ENCODE measurements at places on chromosomes 13 and 19.
A peak's percentile ranks its signal among the peaks of the same experiment; 100 is the strongest.

DNA sequence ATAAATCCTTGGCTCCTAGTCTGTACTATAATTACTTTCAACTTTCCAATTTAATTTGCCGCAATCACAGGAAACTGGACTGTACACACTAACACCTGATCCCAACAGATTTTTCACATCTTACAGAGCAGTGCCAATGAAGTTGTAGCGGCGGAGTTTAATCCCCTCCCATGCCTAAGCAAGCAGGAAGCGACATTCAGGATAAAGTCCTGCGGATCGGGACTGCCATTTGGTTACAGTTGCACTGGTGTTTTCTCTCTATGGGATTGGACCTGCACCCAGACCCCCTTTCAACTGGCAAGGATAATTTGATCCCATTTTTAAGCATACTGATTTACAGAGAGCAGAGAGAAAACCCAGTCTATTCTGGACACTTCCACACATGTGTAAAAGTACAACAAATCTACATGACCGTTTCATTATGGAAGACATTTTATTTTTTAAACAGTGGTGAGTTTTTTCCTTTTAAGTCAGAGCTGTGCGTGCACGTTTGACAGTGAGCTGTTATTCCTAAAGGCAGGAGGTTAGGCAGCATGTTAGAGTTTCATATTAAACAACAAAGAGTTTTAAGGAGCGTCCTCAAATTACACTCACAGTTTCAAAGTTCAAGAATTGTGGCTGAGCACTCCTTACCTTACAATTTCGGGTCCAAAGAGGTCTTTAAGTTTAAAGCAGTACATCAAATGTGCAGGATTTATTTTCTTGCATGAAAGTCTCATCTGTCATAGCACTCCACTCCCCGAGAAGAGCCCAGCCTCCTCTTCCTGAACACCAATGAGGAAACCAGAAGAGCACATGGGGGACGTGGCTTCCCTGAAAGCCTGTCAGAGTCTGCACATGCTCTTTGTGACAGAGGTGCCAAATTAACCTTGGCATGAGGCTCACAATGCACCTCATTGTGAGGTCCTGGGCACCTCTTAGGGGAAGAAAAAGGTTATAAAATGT, 141.6 kb upstream of the RFC3 start:
- peak; percentile 65 for DNase-seq

DNA sequence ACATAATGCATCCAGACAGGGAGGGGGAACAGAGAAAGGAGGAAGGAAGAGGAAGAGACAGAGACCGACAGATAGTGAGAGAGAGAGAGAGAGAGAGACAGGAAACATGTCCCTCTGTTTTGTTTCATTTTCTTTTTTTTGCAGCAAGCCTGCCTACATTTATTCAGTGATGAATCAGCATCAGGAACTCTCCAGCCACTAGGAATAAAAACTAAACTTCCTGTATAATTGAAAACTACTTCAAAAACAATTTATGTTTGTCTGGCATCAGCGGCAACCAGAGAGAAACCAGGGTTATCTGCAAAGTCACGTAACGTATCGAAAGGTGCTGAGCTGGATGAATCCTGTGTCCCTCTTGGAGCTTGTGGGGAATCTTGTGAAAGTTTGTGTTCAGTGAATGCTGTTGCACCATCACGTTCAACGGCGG, 148.6 kb upstream of the SOX21 start:
- no peak for DNase-seq

DNA sequence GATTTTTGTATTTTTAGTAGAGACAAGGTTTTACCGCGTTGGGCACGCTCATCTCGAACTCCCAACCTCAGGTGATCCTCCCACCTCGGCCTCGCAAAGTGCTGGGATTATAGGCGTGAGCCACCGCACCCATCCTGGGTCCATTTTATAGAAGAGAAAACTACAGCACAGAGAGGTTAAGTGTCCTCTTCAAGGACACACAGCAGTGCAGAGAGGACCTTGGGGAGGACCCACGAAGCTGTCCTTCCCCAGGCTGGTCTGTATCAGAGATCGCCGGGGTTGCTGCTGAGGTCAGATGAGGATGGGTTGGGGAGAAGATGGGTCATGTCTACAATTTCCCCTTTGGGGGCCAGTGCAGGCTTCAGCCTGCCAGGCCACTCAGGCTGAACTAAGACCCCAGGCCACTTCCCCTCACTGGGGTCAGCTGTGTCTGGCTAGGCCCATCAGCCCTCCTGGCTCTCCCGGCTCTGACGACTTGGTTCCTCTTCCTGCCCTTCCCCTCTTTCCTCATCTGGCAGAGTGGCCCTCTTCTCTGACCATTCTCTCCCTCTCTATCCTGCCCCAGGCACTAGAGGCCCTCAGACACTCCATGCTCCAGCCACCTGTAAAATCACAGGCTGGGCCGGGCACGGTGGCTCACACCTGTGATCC, 9.6 kb downstream of the MYO1F start:
- DNase-seq = no peak

GRCh38 chr13:65940720-65941119, 1289.4 kb downstream of the PCDH9 start:
- no peak for DNase-seq

- no peak for DNase-seq
Observed at GRCh38 chr19:7705387-7706187, 3.7 kb upstream of the FCER2 start.

DNA sequence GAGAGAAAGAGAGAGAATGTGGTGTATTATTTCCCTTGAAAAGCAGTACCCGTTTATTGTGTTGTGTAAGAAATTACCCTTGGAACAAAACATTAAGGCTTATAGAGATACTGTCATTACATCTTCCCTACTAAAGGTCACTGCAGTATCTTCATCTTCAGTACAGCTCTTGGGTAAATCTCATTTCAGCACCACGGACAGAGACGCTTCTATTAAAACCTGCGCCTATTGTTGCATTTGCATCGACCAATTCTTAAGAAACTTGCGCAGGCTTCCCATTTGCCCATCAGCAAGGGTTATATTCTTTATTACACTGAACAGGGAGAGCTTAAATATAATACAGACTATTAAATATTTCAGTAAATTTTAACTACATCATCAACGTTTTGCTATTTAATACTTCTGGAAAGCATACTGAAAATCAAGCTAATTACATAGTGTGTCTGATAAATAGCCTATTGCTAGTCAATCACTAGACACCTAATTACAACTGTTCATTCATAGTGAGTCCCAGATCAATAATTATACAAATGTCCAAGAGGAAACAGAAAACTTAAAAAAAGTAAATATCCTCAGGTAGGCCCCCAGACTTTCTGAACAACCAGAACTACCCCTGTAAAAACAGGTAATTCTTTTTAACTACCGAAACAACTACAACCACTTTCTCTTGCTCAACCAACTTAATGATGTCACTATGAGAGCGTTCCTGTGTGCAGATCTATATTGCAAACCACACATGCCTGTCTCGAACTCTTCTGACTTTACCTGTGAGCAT, 350.6 kb downstream of the LIG4 start:
- peak; percentile 28 for DNase-seq

- peak; percentile 70 for DNase-seq
Observed at GRCh38 chr19:16338470-16339360, 14.1 kb downstream of the KLF2 start.

DNA sequence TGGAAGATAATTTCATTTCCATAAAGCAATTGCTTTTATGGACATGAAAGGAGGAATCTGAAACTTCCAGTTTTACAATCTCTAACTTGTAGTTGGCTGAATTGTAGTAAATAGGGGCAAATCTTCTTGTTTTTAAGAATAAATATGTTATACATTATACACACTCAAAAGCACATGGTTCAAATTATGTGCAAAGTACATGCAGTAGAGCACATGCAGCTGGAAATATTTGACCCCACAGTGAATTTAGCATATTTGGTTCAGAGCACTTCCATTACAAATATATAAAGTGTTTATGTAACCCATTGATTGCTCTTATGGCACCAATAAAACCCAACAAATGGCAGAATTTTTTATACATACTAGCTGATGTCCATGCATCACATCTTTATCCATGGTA, 180.5 kb downstream of the IRS2 start:
- DNase-seq = no peak

- DNase-seq = no peak
Observed at GRCh38 chr19:43812688-43813087, 10.4 kb upstream of the LYPD5 start.

DNA sequence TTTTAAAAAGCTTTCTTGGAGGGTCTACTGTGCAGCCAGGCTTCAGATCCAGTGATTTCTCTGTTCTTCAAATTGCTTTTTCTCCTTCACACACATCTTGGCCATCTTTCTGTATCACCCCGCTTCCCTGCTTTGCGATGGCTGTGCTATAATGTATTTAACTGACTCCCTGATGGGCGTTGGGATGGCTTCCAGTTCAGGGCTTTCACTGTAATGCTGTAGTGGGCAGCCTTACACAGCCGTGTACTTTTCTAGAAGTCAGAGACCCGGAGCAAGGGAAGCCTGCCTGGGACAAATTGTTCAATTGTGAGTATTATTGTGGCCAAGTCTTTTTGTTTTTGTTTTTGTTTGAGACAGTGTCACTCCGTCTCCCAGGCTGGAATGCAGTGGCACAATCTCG, 19.4 kb upstream of the PAK4 start:
- DNase-seq = no peak

GRCh38 chr13:64410276-64411053, 2819.7 kb downstream of the PCDH9 start:
- DNase-seq = no peak

DNA sequence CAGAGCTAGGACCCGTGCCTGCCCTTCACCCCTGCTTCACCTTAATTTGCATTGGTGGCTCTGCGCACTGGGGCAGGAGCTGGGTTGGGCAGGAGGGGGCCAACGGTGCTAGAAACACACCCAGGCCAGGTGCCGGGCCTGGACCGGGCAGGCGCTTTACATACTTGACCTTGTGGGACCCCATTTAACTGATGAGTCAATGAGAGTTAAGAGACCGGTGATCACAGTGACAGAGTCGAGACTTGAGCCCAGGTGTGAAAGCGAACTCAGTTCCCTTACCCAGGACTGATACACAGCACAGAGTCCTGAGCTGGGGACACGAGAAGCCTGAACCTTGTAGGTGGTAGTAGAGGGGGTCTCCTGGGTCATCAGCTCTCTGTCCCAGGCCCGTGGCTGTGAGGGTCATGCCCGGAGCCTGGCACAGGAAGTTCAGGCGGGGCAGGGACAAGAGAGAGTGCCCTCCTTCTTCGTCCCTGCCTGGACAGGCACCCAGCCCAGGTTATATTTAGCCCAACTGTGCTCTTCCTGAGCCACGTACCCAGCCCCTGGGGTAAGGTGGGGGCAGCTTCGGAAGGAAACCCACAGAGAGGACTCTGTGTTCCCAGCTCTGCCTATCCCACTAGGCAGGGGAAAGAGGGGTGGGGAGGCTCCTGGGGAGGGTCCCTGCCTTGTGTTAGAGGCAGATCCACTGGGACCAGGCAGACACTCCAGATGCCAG, 1.9 kb downstream of the PRX start:
- no peak for DNase-seq

DNA sequence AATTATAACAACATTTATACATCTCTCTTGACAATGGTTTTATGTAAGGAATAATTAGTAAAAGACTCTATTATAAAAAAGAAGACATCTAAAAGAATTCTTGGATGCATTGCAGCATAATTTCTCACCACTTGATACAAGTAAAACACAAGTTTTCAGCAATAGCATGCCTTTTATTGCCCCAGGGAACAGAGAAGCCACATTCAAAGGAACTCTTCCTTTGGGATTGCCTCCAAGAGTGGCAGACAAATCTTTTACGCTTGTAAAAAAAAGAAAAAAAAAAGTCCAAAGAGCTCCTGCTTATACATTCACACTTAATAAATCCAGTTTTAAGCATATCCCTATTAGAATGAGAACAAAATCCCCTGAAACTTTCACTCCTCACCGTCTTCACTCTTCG, 2357.8 kb upstream of the PCDH20 start:
- peak; percentile 2 for DNase-seq

DNA sequence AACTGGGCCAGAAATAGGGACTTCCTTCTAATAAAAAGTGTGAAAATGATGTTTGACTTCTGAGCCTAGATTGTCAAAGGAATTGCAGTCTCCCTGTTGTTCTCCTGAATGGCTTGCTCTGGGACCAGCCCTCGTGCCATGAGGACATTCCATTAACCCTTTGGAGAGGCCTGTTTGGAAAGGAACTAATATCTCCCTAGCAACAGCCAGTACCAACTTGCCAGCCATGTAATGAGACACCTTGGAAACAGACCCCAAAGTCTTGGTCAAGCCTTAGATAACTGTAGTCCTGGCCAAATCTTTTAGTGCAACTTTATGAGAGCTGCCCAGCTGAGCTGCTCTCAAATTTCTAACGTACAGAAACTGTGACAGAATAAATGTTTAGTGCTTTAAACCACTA, 8.2 kb upstream of the SIAH3 start:
- peak; percentile 43 for DNase-seq

DNA sequence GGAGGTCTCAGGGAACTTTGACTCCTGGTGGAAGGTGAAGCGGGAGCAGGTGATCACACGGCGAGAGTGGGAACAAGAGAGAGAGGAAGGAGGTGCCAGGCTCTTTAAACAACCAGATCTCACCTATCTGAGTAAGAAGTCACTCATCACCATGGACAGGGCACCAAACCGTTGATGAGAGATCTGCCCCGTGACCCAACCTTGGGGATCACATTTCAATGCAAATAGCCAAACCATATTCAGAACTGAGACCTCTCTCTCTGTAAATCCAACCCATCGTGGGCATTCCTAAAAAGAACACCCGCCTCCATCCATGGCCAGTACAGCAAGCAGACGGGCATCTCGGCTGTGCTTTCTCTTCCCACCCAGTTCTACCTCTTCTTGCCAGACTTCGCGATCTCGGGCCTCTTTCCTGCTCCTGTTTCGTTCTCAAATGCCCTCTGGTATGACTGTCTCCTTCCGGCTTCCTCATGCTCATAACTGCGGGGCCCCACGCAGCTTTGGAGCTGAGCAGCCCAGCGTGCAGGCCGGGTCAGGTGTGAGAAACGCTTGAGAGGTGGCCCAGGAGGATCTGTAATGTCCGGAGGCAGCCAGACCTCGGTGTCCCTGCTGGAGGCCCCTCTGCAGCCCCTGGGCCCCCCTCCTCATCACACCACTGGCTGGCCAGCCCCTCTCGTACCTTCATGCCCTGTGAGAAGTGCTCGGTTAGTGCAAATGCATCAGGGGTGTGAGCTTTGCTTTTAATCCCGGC, 97.0 kb upstream of the GPR183 start:
- no peak for DNase-seq

DNA sequence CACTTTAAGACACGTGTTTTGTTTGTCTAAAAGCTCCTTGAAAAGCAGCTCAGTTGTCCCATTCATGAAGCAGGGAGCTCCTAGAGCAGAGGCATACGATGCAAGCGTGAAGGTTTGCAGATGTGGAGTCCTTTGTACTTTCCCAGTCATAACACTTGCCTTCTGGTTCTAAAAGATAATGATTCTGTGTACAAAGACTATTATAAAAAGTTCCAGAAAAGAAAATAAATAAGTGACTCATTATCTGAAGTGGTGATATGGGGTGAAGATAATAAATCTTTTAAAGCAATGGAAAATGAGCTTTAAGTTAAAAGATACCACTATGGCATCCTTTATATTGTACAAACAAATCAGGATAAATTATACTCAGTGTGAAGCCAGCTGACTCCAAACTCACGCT, 569.9 kb downstream of the MYO16 start:
- DNase-seq = no peak

Measured in SJCRH30 (cell line).